ENCODE measurements at places on chromosomes 6 and 20.

DNA sequence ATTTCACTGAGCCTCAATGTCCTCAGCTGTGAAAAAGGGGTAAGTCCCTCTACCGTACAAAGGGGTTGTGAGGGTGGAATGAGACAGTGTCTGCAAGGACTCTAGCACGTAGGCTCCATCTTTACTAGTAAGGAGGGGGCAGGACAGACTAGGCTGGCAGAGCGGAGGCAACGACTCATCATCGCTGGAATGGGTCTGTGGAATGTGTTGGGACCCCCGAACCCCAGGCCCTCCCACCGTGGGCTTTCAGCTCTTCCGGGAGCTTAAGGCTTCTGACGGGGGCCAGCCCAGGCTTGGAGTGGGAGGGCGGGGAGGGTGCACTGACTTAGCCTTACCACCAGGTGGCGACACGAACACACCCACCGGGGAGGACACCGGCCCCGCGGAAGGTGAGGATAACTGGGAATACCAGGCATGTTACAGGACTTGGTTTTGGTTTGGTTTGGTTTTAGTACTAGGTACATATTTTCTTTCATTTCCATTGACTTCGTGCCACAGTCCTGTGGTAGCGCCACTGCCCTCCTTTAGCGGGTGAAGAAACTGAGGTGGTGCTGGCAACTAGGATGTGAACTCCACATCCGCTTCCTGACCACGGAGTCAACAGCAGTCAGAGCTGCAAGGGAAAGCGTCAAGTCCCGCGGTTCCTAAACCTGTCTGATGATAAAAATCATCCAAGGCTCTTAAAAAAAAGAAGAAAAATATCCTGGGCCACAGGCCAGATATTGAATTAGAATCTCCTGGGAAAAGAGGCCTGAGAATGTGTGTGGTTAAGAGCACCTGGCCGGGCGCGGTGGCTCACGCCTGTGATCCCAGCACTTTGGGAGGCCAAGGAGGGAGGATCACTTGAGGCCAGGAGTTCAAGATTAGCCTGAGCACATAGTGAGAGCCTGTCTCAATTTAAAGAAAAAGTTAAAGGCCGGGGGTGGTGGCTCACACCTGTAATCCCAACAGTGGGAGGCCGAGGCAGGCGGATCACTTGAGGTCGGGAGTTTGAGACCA is 10.3 kb upstream of the TULP1 start:
- peak; percentile 37 for DNase-seq

DNA sequence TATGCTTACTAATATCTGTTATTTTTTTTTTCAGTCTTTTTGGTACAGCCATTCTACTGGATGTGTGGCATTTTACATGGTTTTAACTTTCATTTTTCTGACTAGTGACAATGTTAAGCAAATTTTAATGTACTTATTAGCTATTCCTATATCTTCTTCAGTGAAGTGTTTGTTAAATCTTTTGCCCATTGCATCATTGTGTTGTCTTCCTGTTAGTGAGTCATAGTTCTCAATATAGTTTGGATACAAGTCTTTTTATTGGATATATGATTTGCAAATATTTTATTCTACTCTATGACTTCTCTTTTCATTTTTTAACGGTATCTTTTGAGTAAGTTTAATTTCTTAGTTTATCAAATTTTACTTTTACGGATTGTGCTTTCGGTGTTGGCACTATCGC is 519.4 kb downstream of the CDKAL1 start:
- DNase-seq: no peak

DNA sequence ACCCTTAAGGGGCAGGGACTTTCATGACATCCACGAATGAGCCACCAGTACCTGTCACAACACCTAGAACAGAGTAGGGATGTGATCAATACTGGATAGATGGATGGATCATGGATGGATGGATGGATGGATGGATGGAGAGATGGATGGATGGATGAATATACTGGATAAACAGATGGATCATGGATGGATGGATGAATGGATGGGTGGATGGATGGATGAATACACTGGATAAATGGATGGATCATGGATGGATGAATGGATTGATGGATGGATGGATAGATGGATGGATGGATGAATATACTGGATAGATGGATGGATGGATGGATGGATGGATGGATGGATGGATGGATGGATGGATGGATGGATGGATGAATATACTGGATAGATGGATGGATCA is 73.0 kb downstream of the PKHD1 start:
- DNase-seq: no peak

- DNase-seq: no peak
Measured at GRCh38 chr6:55017555-55018300, 156.6 kb upstream of the HCRTR2 start.

DNA sequence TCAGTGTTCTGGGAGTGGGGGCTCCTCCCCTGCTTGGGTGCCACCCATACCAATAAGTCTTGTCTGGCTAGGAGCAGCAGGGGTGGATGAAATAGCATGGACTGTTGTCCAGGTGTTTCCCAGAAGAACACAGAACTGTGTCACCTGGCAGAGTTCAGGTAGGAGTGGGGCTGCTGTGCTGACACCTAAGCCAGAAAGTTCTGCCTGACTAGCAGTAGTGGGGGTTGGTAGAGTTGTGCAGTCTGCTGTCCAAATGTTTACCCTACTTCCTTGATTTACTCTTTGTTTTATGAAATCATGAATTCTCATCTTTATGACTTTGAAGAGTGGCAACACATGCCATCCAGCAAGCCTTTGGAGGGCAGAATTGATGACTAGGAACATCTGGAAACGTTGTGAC is 27.3 kb upstream of the SLC35B3 start:
- DNase-seq: no peak

DNA sequence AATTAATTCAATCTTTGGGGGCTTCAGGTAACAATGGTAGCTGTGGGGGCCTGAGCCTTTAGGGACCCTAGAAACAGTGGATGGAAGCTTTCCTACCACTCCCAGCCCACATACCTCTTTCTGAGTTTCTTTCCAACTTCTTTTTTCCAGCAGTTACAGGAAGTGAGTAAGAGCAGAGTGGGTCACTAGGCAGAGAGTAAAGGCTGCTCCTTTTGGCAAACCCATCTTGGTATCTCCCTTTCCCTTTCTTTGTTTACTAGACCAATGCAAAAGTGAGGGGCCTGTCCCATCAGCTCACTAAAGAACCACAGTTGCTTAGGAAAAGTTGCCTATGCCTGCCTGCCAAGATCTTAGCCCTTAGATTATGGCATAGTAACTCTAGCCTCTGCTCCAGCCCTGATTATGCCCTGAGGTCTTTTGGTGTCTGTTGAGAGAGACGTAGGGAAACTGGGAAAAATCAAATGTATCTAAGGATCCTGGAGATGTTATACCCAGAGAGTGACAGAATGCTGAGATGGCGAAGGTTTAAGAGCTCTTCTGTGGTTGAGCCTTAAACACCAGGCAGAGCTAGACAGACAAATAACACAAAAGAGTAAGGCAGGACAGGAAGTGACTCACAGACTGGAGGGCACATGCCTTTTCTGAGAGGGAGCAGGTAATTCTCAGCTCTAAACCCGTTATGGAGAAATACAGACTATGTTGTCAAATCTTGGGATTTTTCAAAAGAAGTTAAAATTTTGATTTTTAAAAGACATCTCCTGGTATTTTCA is 31.3 kb downstream of the TRMT6 start:
- DNase-seq: no peak

GRCh38 chr6:5054245-5054873 is 30.8 kb upstream of the PPP1R3G start:
- no peak for DNase-seq

- no peak for DNase-seq
Measured at GRCh38 chr20:35269055-35269781, 8.7 kb downstream of the MMP24OS start.

- no peak for DNase-seq
Measured at GRCh38 chr6:76914737-76915136, 548.6 kb downstream of the HTR1B start.

GRCh38 chr20:9409352-9409751 is 105.0 kb upstream of the LAMP5 start:
- DNase-seq: no peak

DNA sequence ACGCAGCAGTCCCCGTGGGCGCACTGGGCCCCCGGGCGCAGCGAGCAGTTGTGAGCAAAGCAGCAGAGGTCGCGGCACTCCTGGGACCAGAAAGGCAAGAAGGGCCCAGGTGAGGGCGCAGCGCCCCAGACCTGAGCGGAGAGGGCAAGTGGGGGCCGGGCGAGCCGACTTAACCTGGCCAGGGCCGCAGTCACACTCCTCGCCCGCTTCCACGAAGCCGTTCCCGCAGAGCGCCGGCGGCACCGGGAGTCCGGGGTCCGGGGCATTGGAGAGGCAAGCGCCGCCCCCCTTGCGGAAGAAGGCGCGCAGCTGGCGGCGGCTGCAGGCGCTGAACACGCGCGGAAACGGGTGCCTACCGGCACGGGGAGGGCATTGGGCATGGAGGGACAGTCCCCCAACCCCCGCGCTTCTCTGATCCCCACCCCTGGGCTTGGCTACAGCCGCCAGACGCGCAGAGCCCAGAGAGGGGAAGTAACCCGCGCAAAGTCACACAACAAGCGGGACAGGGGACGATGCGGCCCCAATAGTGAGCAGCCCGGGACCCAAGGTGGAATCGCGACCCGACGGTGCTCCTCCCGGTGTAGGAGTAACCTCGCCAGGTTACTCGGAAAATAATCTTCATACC is 9.2 kb downstream of the ADAM33 start:
- no peak for DNase-seq

GRCh38 chr6:112320561-112321318 is 26.4 kb upstream of the RFPL4B start:
- no peak for DNase-seq

DNA sequence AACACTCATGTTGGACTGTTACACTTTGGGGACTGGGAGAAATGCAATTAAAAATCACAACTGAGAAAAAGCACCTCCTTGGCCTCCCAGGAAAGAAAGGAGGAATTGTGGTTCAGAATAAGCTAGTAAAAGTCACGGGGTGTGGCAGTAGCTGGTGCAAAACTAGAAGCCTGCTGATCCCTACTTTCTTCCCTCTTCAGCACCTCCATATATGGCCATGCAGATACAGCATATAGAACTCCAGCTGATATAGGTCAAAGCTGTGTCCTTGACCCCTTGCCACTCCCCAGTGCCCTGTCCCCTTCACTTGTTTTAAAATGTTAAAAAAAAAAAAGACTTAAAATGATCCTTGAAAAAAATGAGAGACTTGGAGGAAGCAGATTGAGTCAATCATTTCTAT is 5.5 kb upstream of the FLRT3 start:
- DNase-seq: no peak

GRCh38 chr6:127022302-127022701 is 96.2 kb upstream of the RSPO3 start:
- no peak for DNase-seq

DNA sequence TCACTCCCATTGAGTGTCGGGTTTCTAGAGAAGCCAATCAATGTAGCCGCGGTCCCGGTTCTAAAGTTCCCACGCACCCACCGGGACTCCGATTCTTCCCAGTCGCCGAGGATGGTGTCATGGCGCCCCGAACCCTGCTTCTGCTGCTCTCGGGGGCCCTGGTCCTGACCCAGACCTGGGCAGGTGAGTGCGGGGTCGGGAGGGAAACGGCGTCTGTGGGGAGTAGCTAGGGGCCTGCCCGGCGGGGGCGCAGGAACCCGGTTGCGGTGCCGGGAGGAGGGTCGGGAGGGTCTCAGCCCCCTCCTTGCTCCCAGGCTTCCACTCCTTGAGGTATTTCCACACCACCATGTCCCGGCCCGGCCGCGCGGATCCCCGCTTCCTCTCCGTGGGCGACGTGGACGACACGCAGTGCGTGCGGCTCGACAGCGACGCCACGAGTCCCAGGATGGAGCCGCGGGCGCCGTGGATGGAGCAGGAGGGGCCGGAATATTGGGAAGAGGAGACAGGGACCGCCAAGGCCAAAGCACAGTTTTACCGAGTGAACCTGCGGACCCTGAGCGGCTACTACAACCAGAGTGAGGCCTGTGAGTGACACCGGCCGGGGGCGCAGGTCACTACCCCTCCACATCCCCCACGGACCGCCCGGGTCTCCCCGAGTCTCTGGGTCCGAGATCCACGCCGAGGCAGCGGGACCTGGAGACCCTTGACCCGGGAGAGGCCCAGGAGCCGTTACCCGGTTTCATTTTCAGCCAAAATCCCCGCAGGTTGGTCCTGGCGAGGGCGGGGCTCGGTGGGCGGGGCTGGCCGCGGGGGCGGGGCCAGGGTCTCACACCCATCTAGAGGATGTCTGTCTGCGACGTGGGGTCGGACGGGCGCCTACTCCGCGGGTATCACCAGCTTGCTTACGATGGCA is 35.2 kb upstream of the HLA-G start:
- DNase-seq: no peak

GRCh38 chr20:63693083-63693732 is 3.2 kb upstream of the TNFRSF6B start:
- no peak for DNase-seq

DNA sequence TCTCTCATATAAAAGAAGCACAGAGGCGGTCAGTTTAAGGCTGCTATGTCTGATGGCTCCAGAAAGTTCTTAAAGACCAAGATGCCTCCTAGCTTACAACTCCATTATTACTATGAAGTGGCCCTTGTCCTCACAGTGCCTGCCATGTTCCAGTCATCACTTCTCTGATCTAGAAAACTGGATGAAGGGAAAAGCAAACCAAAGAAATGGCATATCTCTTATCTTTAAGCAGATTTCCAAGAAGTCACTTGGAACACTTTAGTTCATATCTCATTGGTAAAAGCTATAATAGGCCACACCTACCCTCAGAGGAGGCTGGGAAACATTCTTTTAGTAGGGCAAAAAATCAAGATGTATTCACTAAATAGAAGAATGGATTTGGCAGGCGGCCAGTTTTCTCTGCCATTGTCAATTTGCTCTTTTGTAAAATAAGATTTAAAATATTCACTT is 289.6 kb downstream of the TBC1D7 start:
- no peak for DNase-seq

DNA sequence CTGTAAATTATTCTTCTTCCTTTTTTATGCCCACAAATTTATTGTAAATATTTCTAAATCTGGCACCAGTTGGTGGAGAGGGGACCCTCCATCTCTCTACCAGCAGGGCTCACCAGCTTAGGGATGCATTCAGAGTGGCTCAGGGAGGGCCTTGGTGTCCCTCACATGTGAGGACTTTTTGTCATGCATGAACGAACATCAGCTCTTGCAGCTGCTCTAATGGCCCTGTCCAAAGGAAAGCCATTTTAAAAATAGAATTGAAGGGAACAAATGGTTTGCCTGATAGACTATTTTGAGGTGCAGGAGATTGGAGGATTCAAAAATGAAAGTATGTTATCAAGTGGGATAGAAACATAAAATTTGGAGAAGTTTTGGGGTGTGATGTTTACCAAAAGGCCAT is 37.5 kb upstream of the KLHL31 start:
- no peak for DNase-seq

DNA sequence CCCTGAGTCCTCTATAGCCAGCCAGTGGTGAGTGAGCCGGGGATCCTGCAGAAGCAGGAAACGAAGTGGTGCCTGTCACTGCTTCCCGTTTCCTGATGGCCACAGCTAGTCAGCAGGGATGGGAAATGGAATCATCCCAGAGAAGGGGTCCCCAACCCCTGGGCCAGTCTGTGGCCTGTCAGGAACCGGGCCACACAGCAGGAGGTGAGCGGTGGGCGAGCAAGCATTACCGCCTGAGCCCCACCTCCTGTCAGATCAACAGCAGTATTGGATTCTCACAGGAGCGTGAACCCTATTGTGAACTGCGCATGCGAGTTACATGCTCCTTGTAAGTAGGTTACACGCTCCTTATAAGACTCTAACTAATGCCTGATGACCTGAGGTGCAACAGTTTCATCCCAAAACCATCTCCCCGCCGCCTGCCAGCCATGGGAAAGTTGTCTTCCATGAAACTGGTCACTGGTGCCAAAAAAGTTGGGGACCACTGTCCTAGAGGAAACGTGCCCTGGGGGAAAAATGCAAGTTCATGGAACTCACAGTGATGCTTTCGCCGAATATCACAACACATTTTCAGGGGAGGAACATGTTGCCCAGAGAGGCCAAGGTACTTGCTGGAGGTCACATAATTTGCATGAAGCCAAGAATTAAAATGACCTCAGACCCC is 113.8 kb downstream of the JPH2 start:
- DNase-seq: no peak

Measured in KG1 (cell line).